Activated CD4-positive, alpha-beta T cell treated with anti-CD3 and anti-CD28 coated beads for 24 hours (primary cell): ENCODE measurements at places on chromosomes 7 and 10.

DNA sequence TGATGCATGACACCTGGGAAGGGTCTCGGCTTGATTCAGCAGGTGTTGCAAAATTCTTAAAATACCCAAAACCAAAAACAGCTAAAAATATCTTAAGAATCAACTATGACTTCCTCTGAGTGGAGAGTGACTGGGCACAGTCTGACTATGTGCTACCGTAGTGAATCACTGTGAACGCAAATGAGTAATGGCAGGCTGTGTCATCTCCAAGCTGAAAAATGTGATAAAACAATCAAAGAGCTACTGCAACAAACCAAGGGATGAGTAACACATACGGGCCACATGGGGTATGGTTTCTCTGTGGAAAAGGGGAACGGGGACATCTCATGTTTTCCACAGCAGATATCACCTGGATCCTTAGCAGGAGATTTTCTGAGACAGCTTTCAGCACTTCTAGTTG is 127.5 kb downstream of the ABCA13 start:
- DNase-seq: no peak

DNA sequence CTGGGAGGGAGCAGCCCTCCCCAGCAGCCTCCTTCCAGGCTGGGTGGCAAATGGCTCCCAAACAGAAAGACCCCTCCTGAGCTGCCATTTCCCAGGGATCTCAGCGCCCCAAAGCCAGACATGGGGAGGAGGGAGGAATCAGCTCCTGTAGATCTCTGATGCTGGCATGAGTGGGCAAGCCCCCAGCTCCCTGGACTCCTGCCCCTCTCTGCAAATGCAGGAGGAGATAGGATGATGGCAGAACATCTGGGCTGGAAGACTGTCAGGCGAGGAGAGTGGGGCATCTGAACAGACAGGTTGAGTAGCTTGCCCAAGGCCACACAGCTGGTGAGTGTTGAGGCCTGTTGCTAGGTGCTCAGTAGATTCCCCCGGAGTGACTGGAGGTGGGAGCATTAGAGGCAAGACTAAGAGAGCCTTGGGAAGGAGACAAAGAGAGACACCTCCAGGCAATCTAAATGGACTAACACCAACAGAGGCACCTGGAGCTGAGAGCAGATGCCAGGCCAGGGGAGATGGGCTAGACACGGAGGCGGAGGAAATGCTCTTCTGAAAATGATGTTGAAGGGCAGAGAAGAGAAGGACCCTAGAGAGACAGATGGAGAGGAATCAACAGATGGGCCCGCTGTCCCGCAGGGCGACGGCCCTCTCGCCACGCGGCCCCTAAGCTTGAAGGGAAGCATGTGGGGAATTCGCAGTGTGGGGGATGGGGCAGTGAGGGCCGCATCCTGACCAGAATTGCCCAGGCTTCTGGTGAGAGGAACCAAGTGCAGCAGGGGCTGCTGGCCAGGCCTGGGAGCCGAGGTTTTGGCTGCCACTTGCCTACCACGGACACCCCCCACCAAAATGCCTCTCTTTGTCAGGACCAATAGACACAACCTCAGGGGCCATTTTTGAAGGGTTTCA is 84.8 kb upstream of the LRRC4 start:
- DNase-seq: no peak

- no peak for DNase-seq
Observed at GRCh38 chr7:146655928-146656797, 539.6 kb downstream of the CNTNAP2 start.

DNA sequence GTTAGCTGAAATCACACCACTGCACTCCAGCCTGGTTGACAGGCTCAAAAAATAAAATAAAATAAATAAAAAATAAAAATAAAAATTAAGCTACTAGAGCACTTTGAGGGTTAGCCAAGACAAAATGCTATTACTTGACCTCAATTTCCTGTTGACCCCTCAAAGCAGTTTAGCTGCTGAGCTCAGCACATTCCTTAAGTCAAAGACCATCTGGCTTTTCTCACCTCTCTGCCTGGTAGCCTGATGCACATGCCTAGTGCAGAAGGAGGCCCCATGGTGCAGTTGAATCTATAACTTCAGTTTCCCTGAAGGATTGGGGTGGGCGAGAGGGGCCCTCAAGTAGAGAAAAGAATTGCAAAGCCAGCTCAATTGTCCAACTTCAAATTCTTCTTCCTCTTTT is 211.1 kb upstream of the GALNT17 start:
- no peak for DNase-seq

- DNase-seq: peak; percentile 27
Observed at GRCh38 chr10:6173203-6173602, 29.5 kb upstream of the PFKFB3 start.

DNA sequence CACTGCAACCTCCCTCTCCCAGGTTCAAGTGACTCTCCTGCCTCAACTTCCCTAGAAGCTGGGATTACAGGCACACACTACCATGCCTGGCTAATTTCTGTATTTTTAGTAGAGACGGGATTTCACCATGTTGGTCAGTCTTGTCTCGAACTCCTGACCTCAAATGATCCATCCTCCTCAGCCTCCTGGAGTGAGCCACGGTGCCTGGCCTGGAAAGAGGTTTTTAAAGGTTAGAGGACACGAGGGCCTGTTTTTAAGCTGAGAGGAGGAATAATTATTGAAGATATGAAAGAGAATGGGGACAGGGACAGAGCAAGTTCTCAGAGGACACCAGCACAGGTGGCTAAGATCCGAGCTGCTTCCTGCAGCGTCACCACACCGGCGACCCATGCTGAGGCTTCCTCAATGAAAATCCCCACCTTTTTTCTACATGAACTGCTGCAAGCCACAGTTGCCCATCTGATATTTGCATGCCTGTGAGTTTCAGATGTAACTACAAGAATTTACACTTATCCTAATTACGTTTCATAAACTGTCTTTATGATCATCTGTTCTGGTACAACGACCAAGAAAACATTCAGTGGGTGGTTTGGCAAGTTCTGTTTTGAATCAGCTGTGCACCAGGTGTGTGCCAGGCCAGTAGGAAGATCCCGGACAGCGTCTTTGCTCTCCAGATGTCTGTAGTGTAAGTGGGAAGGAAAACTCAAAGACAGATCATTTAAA is 76.0 kb downstream of the HIP1 start:
- no peak for DNase-seq

DNA sequence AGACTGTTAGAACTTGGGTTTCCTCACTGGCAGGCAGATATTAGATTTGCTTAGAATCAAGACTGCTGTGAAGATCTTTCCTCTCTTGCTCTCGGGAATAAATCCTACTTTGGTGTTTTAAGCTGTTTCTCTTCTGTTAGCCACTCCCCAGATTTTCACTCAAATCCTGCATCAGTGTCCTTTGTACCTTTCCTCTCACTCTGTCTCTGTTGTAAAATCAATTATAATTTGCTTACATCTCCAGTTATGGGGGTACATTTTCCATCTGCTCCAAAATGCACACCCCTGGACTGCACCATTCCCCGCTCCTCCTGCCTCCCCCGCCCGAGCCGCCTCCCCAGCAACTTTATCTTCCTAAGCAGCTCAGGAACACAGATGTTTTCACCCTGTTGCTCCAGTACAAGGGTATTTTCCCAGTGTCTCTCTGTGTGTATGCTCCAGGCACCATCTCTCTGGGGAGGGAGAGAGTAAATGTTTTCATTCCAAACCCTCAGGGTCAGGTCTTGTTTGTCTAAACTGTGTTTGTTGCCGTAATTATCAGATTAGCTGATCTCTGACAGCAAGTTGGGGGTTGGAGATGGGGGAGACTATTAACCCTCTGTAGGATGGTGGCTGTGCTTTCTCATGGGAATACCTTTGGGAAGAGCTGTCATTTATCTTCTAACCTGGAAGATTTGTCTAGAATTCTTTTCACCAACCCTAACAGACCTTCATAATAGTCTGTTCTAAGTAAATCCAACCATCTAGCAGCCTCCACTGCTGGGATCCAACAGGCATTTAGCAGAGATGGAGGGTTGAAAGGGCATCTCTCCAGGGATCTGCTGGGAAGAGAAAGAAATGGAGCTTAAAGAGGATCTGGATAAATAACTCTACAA is 20.4 kb upstream of the GOT1 start:
- DNase-seq: no peak

GRCh38 chr7:159020987-159021386 is 123.7 kb downstream of the VIPR2 start:
- DNase-seq: no peak

- DNase-seq: no peak
Observed at GRCh38 chr7:34949361-34949760, 87.9 kb downstream of the DPY19L1 start.

DNA sequence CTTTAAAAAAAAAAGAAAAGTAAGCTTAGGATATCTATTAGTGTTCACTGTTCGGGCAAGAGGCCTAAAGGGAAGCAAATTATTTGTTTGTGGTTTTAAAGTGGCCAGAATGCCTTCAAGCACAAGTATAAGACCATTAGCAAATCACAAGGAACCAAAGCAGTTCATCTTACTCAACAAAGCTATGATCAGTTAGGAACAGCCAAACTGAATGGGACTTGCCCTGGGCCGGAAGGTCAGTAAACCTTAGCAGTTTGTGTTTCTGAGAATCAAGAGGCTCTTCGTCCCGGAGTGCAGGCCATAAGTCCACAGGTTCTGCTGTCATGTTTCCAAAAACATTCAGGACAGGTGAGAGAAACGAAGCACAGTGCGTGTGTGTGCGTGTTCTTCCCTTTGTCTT is 4.5 kb downstream of the FBXW4 start:
- DNase-seq: no peak

GRCh38 chr7:28686418-28686800 is 271.7 kb downstream of the TRIL start:
- DNase-seq: no peak

- DNase-seq: no peak
Observed at GRCh38 chr10:113111900-113112853, 162.1 kb downstream of the TCF7L2 start.

DNA sequence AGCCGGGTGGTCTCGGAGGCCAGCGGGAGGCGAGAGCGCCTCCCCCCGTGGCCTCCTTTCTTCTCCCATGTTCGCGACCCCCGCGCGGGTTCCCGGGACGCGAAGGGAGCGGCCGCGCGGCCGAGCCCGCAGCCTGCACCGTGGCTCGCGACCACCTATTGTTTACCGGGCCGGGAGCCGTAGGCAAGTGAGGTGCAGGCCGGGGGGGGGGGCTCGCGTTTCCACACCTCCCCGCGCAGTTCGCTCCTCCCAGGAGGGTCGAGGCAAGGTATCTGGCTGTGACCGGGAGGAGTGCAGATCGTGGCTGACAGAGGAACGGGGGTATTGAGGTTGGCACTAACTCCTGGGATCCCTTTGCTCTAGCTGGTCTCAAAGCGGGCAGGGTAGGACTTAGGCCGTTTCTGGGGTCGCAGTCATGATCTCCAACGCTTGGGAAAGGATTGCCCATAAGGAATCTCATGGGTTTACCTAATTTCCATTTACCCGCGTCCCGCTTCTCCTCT is 734 bp downstream of the PTPN12 start:
- no peak for DNase-seq

DNA sequence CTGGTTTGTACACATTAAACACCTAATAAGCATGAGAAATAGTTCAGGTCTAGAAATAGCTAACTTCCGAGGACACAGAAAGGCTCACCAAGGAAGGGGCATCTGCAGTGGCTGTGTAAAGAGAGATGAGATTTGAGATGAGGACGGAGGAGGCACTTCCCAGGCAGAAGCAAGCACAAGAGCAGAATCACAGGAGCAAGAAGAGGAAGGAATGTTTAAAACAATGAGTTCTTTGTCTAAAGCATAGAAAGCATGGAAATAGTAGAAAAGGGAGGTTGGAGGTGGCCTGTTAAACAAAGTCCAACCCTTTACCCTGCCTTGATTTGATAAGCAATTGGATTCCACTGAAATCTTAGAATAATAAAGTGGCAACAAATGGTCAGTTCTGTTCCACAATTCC is 11.6 kb upstream of the PON3 start:
- DNase-seq: no peak

GRCh38 chr7:49580000-49580399 is 193.4 kb upstream of the VWC2 start:
- no peak for DNase-seq

- DNase-seq: no peak
Observed at GRCh38 chr10:80133206-80133605, 676 bp downstream of the PLAC9 start.

DNA sequence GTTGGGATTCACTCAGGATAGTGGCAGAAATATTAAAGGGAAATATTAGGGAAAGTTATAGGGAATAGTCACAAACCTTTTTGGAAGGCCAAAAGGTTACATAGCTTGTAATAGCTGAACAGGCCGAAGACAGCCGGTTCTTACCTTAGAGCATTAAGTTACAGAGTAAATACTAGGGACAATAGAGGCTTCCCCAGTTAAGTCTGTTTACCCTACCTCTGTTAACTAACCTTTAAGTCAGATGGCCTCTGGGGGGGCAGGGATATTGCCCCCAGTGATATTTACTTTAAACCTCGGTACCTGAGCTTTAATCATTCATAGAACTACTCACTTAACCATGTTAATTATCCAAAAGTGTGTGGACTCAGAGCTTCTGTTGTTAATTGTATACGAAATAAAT is 7.4 kb downstream of the POLR1F start:
- DNase-seq: no peak

DNA sequence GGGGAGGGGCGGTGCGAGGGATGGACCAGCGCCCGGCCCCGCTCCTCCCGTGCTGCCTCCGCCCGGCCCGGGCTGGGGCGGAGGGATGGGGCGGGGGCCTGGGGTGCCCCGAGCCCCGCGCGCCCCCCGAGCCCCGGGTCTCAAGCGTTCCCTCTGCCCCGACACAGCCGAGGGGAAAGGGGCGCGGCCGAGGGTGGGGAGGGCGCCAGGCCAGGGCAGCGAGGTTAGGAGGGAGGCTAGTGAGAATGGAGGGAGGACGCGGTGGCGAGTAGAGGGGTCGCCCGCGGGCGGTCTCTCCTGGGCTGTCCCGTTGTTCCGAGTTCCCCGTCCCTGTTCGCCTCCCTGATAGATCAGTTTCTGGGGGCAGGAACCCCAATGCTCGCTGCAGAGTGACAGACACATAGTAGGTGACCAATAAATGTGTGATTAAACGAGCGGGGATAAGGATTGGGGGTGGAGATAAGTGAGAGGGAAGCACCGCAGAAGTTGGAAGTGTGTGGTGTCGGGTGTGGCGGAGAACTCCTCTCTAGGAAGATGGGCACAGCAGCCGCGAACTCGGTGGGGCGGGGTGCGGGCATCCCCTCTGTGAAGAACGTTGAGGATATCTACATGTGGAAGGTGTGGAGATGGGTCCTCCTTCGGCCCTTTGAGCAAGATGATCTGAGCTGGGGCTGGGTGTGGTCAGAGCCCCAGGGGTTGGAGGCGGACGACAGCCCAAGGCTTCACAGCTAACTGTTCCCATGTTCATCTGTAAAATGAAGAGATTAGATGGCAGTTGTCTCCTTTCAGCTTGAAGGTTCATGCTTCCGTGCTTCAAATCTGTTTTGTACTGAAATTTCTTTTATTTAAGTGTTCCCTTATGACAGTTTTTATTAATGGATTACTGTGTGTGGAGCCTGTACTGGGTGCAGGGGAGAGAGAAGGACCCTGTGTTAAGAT is 580 bp downstream of the ZNF775 start:
- no peak for DNase-seq

DNA sequence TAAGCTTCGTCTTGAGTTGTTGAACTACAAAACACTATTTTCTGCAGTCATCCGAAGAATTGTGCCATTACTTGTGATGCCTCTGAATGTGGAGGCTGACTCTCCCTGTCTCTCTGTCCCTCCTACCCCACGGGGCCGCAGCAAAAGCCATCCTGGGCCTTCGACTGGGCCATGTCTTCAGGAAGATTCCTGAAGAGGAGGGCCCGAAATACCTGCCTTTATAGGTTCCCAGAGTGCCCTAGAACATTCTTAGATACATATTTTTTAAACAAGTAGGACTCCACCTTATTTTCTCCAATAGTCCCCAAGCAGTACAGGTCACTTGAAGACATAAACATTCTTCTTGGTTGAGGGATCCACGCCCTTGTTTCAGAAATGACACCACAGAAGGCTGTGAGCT is 8.1 kb downstream of the IGFBP3 start:
- DNase-seq: no peak

- DNase-seq: no peak
Observed at GRCh38 chr10:89479771-89480446, 55.5 kb downstream of the SLC16A12 start.
